ENCODE measurements at places on chromosomes 2 and 18. TPM values are rescaled to one million over a fixed set of nuclear protein-coding genes. Genes with fewer than 3 reads are reported as not detected.

CPO gene
- total RNA-seq = not detected

ST6GAL2 gene
- not detected for total RNA-seq

GRCh38 chr2:31919499-31919898, 91.3 kb downstream of the MEMO1 start:
- H3K27ac ChIP-seq = no peak overlapping the region
- no peaks in the 10 kb centered on the region for H3K36me3 ChIP-seq
- H3K4me3 ChIP-seq = no peak overlapping the region
- H3K4me1 ChIP-seq = no peaks in the 10 kb centered on the region
- no peaks in the 10 kb centered on the region for H3K27me3 ChIP-seq

DNA sequence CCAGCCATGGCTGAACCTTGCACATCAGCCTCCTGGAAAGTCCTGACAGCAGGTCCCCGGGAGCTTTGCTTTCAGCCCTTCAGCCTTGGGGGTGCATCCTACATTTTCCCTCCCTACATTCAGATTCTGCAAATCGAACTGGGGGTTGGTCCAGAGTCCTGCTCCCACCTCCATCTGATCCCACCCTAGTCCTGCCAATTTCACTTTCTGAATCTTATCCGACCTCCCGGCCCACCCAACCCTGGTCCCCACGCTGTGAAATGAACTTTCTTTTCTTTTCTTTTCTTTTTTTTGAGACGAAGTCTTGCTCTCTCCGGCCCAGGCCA, 47.8 kb upstream of the ODC1 start:
- no peak overlapping the region for H3K27ac ChIP-seq
- peaks cover 20% of the 10 kb centered on the region for H3K4me1 ChIP-seq
- no peaks in the 10 kb centered on the region for H3K27me3 ChIP-seq

IL1F10 gene
- total RNA-seq = not detected

SLC9A2 gene
- total RNA-seq = not detected

SERPINB11 gene
- not detected for total RNA-seq

- no peak for DNase-seq
- H3K4me3 ChIP-seq = no peak overlapping the region
- H3K27me3 ChIP-seq = no peaks in the 10 kb centered on the region
- H3K4me1 ChIP-seq = no peaks in the 10 kb centered on the region
- no peak overlapping the region for H3K27ac ChIP-seq
These were observed 23.2 kb upstream of the FTCDNL1 start for GRCh38 chr2:199874209-199874608.

- no peak overlapping the region for H3K4me3 ChIP-seq
- H3K27ac ChIP-seq = peak overlapping the region; percentile 40
- no peaks in the 10 kb centered on the region for H3K36me3 ChIP-seq
- H3K4me1 ChIP-seq = peaks cover 77% of the 10 kb centered on the region
- no peak for DNase-seq
- H3K27me3 ChIP-seq = no peaks in the 10 kb centered on the region
These were observed 37.7 kb downstream of the CD28 start for GRCh38 chr2:203744091-203744490.

DNA sequence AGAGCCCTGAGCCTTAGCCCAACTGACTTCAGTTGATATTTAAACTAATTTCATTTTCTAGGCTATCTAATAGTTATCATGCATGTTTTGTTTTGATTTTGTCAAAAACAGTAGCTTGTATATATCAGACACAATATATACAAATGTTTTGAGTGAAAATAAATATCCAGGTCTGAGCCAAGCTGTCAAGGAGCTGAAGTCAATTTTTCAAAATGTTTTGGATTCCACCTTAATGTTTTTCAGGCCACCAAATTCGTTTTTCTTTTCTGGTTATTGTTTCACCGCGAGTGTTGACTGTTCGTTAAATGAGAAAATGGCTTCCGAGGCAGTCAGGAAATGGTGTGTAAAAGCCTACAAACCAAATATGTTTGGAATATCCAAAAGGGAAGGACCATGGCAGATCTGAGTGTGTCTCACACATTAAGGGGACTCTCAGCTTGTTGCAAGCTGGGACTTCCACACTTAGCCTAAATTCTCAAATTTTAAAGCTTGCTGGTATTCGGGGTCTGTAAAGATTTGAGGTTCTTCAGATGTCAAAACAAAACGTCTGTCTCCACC, 2.8 kb downstream of the HOXD12 start:
- no peaks in the 10 kb centered on the region for H3K36me3 ChIP-seq
- peaks cover 56% of the 10 kb centered on the region for H3K27me3 ChIP-seq
- H3K4me1 ChIP-seq = peaks cover 15% of the 10 kb centered on the region
- no peak overlapping the region for H3K27ac ChIP-seq

- no peak overlapping the region for H3K27ac ChIP-seq
- H3K4me3 ChIP-seq = no peak overlapping the region
- DNase-seq = no peak
- H3K4me1 ChIP-seq = no peaks in the 10 kb centered on the region
- no peaks in the 10 kb centered on the region for H3K27me3 ChIP-seq
These were observed 10.7 kb upstream of the MRO start for GRCh38 chr18:50830544-50830943.
